ENCODE measurements at places on chromosomes 3 and 15.
A peak's percentile ranks its signal among the peaks of the same experiment; 100 is the strongest.

GRCh38 chr3:156317462-156318074, 197.2 kb downstream of the KCNAB1 start:
- no peak for DNase-seq

DNA sequence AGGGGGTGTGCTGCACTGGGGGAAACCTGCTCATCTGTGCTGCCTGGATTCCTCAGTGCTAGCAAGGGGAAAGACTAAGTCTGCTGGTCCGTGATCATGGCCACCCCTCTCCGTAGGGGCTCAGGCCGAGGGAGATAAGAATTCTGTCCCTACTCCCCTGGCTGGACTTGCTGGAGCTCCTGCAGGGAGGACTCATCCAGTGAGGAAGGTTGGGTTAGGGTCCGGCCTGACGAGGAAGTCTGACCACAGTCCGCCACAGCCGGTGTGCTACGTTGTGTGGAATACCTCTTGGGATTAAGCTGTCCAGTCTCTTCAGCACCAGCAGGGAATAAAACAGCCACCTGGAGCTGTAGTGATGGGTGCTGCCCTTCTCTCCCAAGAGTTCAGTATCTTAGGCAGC, 1309.1 kb upstream of the CADM2 start:
- DNase-seq: no peak

DNA sequence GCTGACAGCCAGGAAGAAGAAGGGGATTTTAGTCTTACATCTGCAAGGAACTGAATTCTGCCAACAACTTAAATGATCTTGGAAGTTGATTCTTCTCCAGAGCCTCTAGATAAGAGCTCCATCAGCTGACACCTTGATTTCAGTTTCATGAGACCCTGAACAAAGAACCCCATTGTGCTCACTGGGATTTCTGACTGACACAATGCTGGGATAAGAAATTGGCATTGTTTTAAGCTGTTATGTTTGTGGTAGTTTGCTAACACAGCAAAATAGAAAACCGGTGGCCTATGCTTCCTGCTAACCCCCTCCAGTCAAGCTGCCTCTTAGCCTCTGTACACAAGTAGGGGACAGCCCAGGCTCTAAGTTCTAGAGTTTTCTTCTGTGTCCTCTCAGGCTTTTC, 36.2 kb downstream of the MASP1 start:
- no peak for DNase-seq

- DNase-seq: peak; percentile 82
Measured at GRCh38 chr15:91142106-91142744, 42.2 kb downstream of the SV2B start.

GRCh38 chr3:124775877-124776276, 45.6 kb downstream of the UMPS start:
- no peak for DNase-seq

Measured in AML-193 (cell line).